ENCODE measurements at places on chromosomes 1 and 21.

- DNase-seq = no peak
These were observed 11.6 kb upstream of the ELAVL4 start for GRCh38 chr1:50097021-50097679.

GRCh38 chr1:109078317-109078716, 2.5 kb upstream of the TAF13 start:
- DNase-seq = no peak

DNA sequence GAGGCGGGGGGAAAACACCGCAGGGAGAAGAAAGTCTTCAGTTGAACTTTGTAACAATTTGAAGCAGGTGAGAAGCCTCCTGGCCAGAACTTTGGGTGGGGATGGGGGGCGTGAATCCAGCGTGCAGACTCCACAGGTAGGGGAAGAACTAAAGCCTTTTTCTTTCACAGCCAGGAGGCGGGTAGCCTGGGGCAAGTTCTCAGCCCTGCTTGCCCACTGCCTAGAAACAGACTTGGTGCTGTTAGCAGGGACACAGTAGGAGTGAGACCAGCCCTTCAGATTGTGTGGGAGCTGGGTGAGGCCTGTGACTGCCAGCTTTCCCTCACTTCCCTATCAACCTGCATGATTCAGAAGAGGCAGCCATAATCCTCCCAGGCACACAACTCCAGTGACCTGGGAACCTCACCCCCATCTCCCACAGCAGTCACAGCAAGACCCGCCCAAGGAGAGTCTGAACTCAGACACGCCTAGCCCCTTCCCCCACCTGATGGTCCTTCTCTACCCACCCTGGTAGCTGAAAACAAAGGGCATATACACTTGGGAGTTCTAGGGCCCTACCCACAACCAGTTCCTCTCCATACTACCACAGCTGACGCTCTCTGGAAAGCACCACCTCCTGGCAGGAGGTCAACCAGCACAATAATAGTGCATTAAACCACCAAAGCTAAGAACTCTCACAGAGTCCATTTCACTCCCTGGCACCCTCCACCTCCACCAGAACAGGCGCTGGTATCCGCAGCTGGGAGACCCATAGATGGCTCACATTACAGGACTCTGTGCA, 83.5 kb upstream of the CDC42BPA start:
- DNase-seq = no peak

- no peak for DNase-seq
These were observed 6.3 kb downstream of the WASF2 start for GRCh38 chr1:27483659-27484058.

GRCh38 chr21:28066596-28067387, 925.9 kb downstream of the LTN1 start:
- DNase-seq = no peak

DNA sequence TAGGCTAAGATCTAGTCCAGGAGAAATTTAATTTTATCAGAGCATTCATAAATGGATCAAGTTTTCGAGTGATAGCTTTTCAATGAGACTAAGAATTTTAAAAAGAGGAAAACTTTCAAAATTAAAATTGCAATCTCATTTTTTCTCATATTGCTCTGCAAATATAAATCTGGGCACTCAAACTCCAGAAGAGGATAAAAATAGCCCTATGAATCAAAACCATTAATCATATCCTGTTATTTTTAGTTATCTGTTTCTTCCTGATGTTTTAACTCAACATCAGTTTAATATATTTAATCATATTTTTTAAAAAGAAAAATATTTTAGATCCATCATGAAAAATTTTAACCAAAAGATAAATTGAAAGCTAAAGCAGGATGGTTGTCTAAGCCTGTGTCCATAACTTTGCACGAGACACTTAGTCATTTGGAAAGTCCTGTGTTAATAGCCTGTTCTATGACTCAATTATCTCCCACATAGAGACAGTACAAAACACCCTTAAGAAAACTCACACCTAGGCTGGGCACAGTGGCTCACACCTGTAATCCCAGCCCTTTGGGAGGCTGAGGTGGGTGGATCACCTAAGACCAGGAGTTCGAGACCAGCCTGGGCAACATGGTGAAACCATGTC, 17.1 kb upstream of the PRRC2C start:
- no peak for DNase-seq
